Activated T-cell treated with anti-CD3 and anti-CD28 coated beads for 48 hours (primary cell): ENCODE measurements at places on chromosomes 4 and X.

- no peak for DNase-seq
Measured at GRCh38 chr4:42348247-42348646, 49.0 kb upstream of the SHISA3 start.

- no peak for DNase-seq
Measured at GRCh38 chr4:152095701-152096070, 334.9 kb upstream of the GATB start.

GRCh38 chr4:143473334-143474126, 40.0 kb upstream of the SMARCA5 start:
- no peak for DNase-seq

DNA sequence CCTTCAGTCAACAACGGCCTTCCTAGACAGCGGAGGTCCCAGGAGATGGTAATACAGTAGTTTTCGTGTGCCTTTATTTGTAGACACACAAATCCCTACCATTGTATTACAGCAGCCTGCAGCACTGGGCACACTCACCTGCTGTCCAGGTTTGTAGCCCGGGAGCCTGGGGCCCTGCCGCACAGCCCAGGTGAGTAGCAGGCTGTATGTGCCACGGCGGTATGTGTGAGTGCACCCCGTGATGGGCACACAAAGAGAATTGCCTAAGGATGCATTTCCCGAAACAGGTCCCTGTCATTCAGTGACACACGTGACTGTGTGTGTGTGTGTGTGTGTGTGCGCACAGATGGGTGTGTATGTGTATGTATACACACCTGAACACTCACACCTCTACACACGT, 8.1 kb upstream of the SLC25A6 start:
- no peak for DNase-seq

DNA sequence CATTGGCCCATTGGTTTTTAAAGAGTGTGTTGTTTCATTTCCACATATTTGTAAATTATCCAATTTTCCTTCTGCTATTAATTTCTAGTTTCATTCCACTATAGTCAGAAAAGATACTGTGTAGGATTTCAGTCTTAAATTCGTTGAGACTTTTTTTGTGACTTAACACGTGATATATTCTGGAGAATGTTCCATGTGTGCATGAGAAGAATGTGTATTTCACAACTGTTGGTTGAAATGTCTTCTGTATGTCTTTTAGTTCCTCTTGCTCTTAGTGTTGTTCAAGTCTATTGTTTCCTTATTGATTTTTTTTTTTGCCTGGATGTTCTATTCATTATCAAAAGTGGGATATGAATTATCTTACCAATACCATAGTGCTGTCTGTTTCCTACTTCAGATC, 606.9 kb downstream of the RPA4 start:
- no peak for DNase-seq

- no peak for DNase-seq
Measured at GRCh38 chrX:102988517-102988916, 51.4 kb downstream of the RAB40AL start.

DNA sequence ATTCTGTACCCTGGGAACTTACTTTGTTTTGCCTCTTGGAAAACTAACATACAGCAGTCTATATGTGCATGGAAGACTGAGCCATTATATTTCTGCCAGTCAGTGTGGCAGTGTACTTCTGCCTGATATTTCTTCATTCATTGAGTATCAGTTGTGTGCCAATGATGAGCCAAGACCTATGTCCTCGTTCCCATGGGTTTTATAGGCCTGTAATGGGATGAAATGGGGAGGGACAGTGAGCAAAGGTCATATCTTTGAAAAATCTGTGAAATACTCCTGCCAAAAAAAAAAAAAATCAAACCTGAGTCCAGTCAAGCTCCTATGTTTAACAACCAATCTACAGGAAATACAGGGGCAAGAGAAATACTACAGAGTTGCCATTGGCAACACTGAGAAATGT, 9.1 kb downstream of the NSD2 start:
- DNase-seq: no peak

DNA sequence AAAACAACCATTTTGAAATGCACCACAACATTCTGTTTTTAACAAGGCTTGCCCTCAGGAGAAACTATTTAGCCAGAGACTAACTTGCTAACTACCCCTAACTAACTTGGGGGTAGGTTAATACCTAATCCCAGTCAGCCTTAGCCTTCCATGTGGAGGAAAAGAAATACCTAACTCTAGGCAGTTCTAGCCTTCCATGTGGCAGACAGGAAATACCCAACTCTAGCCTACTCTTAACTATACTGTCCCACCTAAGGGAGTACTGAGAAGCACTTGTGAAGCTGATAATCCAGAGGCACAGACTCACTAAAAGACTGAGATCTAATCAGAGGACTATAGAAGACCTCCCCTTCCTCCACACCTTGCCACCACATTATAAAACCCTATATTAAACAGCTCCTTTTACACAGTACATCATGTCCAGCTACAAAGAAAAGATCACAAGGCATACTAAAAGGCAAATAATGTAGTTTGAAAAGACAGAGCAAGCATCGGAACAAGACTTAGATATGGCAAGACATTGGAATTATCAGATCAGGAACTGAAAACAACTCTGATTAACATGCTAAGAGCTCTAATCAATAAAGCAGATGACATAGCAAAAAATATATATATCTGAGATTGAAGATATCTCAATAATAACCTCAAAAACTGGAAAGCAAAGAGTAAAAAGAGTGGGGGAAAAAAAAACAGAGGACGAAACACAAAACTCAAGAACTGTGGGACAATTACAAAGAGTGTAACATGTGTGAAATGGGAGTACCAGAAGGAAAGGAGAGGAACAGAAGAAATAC, 52.2 kb downstream of the FRYL start:
- DNase-seq: no peak

- no peak for DNase-seq
Measured at GRCh38 chr4:169150806-169151205, 120.0 kb downstream of the SH3RF1 start.
